ENCODE measurements at places on chromosomes 5 and 9.

GRCh38 chr5:137490591-137490990 is 8.5 kb downstream of the SPOCK1 start:
- DNase-seq = no peak

DNA sequence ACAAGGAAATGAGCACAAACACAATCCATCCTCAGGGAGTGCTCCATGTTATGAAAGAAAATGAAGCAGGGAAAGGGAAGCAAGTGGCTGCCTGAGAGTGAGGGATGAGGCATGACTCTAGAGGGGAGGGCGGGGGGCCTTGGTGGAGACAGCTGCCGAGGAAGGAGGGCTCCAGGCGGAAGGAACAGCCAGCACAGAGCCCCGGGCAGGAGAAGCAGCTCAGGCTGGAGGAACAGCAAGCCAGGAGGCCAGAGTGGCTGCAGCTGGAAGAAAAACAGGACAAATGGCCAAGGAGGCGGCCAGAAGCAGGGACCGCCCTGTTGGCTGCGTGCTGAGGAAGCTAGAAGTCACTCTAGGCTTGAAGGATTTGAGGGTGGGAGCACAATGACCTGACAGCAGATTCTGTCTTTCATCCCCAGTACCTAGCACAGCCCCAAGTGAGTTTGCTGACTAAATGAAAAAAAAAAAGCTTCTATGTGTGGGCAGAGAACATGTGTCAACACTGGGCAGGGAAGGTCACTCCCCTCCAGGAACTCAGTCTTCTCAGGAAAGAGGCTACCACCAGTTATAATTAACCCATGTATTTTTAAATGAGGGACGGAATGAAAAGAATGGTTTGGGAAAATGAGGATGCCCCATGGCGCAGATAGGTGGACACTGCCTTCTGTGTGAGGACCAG is 142.8 kb downstream of the DCP2 start:
- DNase-seq = no peak

DNA sequence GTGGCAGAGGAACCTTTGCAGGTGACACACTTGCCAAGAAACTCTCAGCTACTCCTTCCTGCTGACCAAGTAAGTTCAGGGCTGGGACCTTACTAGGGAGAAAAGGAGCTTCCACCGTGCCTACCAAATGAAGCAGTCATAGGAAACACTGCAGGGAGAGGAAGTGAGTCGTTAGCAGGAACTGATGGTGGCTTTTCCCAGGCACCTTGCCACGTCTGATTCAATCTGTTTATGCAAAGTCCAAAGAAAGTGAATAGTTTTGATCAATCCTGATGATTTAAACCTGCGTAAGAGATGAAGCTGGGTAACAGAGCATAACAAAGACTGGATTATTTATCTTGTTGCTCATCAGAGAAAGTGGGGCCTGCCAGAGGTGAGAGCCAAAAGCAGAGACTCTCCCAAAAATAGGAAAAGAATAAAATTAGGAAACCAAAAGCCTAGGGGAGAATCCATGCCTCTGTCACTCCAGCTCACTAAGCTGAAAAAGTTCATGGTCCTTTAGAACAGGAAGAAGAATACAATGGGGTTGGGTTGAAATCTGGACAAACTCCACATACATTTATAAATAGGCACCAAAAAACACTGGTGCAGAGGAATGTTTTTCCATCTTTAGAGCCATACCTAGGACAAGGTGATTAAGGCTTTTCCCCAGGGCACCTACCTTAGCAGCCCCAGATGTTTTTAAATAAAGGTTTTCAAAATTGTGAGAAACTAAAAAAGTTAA is 9.3 kb upstream of the PFDN1 start:
- no peak for DNase-seq

- no peak for DNase-seq
Measured at GRCh38 chr9:79221084-79221483, 350.7 kb upstream of the TLE4 start.

- no peak for DNase-seq
Measured at GRCh38 chr5:135747824-135748223, 86.6 kb upstream of the SLC25A48 start.

GRCh38 chr5:91126888-91127287 is 256.2 kb downstream of the ARRDC3 start:
- no peak for DNase-seq

All from activated T-cell treated with anti-CD3 and anti-CD28 coated beads, Interleukin-2, amount 50 U/mL, for 72 hours (primary cell).